ENCODE measurements at places on chromosomes 7 and 10.

- no peak for DNase-seq
Observed at GRCh38 chr7:85167636-85168035, 19.2 kb downstream of the SEMA3D start.

- no peak for DNase-seq
Observed at GRCh38 chr10:21953585-21954057, 49.9 kb downstream of the DNAJC1 start.

GRCh38 chr10:126013489-126014281 lies 117.3 kb downstream of the FANK1 start:
- no peak for DNase-seq

DNA sequence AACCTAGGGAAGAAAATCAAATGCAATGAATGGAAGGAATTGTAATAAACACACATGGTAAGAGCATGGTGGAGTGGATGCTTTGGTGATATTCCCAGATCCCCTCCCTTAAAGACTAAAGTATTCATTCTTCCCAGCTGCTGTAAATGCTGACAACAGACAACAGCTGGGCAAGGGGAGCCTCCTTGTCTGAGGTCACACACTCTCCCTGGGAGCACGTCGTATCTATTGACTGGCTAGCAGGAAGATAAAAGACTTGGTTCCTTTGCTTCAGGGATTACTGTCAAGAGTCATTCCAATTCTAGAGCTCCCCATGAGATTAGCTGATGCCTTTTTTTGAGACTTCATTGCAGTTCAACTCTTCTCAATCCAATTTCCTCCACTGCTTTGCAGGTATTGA lies 443.5 kb upstream of the ETV1 start:
- DNase-seq = no peak

- no peak for DNase-seq
Observed at GRCh38 chr10:33015761-33016547, 57.9 kb upstream of the ITGB1 start.

GRCh38 chr10:97463363-97464132 lies 17.6 kb downstream of the ZDHHC16 start:
- DNase-seq = peak; percentile 78

DNA sequence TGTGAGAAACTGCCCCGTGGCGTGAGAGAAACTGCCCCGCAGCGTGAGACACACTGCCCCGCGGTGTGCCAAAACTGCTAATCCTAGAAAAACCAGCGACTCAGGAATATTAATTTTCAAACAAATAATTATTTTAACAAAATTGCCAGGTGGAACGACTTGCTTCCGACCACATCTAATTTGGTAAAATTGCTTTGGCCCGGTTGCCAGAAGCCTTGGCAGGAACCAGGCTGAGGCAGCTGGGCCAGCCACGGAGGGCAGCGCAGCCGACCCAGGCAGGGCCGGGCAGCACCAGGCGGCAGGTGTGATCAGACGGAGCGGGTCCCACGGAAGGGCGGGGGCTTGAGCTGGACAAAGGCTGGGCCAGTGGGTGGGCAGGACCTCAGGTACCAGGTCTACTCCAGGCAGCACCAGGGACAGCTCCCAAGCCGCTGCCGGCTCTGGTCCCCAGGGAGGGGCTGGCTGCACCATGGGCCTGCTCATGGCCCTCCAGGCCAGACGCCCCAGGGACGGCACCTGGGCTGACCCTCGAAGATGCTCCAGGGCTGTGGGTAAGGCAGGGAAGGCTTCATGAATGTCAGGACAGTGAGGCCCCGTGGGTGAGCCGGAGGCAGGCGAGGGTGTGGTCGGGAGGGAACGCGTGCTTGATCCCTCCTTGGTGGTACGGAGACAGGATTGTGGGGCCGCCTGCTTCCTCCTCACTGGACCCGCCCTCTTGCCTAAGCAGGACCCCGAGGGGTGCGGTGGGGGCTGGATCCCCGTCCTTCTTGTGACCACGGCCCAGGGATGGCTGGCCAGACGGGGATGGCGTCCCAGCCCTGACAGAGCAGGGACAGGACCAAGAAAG lies 7.7 kb upstream of the ADGRA1 start:
- no peak for DNase-seq

GRCh38 chr10:132866601-132867381 lies 75.6 kb downstream of the CFAP46 start:
- DNase-seq = peak; percentile 12

DNA sequence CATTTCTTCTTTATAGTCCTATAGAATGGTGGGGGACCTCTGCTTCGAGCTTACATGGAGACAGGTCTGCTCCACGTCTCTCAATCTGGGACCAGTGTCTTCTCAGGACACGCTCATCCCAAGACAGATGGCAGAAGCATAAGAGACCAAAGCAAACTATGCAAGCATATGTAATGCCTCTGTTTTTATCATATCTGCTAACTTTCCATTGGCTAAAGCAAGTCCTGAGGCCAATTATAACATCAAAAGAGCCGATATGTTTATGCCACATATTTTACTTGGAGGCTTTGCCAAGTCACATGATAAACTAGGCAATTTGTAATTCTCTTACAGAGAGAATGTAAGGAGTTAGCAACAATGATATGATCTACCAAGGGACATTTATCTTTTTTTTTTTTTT lies 102.6 kb upstream of the NRBF2 start:
- DNase-seq = no peak

GRCh38 chr10:101649525-101650085 lies 45.4 kb downstream of the FBXW4 start:
- DNase-seq = no peak

- DNase-seq = no peak
Observed at GRCh38 chr7:127189886-127190285, 62.9 kb downstream of the GRM8 start.

DNA sequence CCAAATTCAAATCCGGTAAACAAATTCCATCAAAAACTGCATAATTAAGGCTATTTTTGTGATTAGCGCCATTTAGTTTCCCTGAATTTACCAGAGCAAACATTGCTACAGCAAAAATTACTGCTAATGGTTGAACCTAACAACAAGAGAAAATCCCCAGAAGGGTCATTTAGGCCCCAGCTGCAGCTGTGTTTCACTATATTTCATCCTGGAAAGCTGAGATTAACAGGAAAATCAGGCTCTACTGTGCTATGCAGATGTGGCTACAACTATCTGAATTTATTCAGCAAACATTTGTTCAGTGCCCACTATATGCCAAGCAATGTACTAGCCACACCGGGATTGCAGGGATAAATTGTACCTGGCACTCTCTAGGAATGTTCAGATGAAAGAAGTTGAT lies 104.0 kb downstream of the PON1 start:
- DNase-seq = no peak

DNA sequence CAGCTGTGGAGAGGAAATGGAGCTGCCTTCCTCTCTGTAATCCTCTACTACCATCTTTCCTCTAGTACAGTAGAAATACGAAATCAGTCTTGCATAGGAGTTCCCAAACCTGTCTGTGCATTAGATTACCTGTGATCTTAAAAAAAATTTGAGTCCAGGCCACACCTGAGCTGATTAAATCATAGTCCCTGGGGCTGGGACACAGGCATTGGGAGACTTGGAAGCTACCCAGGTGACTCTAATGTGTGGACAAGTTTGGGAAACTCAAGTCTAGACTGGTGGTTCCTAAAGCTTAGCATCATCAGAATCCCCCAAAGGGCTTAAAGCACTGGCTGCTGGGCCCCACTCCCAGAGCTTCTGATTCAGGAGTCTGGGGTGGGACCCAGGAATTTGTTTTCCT lies 152.7 kb upstream of the GLI3 start:
- DNase-seq = no peak

GRCh38 chr10:88920198-88920597 lies 32.4 kb downstream of the ACTA2 start:
- DNase-seq = no peak

DNA sequence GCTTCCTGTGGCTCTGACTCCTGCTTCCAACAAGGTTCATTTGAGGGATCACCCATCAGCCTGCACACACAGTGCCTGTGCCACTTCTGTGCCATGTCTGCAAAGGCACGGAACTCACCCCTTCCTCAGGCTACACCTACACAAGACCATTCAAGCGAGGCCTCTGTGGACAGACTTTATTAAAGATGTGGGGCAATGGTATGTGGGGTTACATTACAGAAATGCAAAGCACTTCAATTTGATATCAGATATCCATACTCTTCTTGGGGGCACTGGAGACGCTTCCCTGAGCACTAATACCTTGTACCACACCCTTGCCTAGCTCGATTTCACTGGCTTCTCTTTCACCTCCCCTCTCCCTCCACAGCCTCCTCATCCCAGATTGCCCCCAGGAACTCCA lies 84.4 kb upstream of the FGL2 start:
- no peak for DNase-seq

- no peak for DNase-seq
Observed at GRCh38 chr10:49179699-49180443, 8.3 kb downstream of the TMEM273 start.

DNA sequence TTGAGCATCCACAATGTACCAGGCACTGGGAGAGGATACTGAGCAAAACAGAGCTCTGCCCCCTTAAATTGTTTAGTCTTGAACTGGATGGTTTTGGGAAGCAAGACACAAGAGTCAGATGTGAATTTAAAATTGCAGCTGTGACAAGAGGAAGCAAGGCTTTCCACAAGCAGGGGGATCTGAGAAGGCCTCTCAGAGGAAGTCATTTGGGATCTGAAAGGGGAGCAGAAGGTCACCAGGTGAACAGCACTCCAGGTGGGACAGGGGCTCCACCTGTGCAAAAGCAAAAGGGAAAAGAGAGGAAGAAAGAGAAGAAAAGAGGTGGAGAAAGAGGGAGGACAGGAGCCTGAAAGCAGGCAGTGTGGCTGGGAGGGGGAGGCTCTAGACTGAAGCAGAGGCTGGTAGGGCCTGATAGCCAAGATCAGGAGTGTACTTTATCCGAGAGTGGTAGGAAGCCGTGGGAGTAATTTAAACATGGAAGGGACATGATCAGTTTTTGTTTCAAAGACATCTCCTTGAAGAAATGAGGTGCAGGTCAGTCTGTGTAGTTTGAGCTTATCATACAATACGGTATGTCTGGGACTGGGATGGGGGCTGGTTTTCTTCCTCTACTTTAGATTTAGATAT lies 76.1 kb upstream of the DUSP5 start:
- no peak for DNase-seq

DNA sequence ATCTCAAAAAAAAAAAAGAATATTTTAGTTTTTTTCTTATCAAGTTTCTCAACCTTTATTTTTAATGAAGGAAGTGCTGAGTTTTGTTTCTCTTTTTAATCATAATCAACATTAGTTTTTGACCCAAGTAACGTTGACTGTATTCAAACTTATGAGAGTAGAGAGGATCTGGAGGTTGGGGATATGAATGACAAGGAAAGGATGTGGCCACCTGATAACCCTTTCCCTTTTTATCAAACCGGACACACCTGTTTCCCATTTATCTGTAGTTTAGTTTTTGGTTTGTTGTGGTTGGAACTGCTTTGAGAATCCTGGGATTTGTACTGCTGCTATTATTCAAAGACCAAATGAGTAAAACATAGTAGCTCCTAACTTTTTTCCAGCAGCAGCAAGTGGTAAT lies 38.6 kb downstream of the HACD1 start:
- DNase-seq = no peak

DNA sequence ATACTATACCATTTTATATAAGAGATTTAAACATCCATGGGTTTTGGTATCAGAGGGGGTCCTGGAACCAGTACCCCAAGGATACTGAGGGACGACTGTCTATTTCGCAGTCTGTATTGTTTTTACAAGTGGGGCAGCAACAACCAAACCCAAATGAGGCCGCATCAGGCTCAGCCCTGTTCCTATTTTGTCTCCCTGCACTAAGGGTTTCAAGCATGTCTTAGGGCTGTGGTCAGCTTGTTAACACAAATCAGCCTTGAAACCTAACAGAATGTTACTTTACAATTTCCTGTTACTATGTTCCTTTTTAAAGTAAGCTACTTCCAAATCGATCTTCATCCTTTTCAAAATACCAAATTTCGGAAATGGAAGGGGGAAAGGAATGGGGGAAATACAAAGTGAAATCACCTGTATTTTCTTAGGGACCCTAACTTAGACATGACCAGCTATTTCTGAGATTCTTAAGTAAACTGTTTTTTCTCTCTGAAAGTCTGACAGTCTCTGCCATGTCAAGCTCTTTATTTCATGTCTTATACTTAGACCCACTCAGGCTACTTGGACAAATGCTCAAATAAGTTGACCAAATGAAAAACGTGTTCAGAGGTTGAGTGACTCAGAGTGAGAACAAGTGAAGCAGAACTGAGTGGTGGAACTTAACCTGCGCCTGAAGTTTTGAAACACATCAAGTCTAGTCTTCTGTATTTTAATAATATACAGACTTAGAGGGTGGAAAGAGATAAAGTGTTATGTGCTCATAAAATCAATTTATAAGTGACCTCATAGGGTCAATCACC lies 75.8 kb downstream of the C1GALT1 start:
- DNase-seq = no peak

DNA sequence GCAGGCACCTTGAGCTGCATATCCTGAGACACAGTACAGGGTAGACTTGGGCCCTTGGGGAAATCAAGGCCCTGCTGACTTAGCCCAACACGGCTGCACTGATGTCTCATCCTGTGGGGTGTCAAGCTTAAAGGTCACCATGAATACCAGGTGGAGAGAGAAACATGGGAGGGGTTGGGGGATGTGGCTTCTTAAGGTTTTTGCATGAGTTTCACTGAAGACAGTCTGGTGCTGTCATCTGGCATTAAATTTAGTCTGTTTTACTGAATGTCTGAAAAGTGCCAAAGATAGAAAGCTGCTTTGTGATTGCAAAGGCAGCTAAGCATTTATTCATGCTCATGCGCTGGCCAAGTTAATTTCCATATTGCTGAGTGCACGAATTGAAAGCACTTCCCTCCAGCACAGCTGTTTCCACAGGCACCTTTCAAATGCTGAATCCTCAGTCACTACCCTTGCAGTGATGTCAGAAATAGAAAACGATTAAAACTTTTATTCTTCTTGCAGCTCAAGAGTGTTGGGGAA lies 102.1 kb downstream of the OSBPL3 start:
- DNase-seq = no peak

GRCh38 chr7:44309271-44310091 lies 15.9 kb downstream of the CAMK2B start:
- no peak for DNase-seq

DNA sequence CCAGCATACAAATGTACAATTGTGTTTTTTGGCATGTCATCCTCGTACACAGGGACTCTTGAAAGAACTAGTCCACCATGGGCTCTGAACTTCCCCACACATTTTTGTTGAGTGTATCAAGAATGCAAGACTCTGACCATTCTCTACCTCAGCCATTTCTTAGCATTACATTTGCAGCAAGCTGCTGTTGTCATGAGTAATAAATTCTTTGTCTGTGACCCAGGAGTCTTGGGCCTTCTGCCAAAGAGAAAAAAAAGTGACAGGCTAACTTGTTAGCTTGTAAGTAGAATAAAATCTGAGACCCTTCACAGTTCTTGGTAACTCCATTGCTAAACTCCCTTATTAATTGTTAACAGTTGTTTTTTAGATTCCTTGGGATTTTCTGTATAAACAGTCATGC lies 542.3 kb upstream of the MBL2 start:
- no peak for DNase-seq

Data from upper lobe of left lung (tissue), 6 donors.